Foreskin fibroblast (primary cell): ENCODE measurements at places on chromosomes 3 and 15.
A peak's percentile ranks its signal among the peaks of the same experiment; 100 is the strongest.

DNA sequence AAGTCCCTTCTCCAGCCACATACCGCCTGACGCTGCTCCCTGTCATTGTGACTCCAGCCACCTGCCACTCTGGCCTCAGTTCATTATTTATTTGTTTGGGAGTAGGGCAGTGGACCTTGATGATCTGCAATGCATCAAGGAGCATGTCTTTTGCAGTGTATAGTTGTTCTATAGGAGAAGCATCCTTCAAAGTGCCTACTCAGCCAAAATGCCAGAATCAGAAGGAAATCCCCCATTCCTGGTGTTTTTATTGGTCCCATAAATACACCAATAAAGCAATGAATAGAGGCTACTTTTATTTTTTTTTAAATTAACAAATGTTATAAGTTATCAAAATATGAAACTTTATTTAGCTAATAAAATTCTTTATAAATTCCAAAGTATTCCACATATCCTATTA lies 123.8 kb upstream of the NSMCE3 start:
- no peak for DNase-seq

- DNase-seq = no peak
Observed at GRCh38 chr15:22902046-22902445, 63.6 kb downstream of the NIPA2 start.

GRCh38 chr3:68060191-68060590 lies 405.8 kb upstream of the SUCLG2 start:
- DNase-seq = no peak

DNA sequence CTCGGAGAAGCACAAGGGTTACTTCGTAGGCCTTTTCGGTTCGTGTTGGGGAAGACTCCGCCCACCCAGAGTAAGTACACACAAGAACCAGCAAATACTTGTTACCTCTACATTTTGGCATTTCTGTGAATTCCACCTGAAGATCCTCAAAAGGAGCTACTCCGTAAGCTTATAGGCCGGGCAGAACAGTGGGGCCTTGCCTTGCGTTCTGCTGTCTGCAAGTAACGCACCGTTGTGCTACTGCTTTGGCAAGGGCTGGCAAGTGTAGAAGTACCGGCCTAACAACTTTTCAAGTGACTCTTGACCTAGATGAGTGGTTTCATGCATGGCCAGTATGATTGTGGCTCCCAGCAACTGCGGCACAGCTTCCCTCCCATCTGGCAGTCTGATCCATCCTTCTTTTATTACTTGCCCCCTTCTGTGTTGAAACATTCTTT lies 6.4 kb upstream of the DNAAF4 start:
- DNase-seq = no peak

DNA sequence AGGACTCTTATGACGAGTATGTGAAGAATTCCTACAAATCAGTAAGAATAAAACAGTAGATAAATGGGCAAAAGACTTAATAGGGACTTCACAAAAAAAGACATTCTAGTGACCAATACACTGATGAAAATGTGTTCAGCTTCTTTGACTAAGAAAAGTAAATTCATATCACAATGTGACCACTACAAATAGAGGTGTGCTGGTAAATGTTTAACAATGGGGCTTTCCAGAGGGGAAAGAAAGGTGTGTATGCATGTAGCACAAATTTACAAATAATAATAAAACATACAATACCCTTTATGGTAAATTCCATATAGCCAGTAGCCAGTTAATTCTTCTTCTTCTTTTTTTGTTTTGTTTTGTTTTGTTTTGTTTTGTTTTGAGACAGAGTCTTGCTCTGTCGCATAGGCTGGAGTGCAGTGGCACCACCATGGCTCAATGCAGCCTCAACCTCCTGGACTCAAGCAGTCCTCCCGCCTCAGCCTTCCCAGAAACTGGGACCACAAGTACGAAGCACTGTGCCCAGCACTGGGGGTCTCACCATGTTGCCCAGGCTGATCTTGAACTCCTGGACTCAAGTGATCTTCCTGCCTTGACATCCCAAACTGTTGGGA lies 17.5 kb upstream of the NMD3 start:
- no peak for DNase-seq

DNA sequence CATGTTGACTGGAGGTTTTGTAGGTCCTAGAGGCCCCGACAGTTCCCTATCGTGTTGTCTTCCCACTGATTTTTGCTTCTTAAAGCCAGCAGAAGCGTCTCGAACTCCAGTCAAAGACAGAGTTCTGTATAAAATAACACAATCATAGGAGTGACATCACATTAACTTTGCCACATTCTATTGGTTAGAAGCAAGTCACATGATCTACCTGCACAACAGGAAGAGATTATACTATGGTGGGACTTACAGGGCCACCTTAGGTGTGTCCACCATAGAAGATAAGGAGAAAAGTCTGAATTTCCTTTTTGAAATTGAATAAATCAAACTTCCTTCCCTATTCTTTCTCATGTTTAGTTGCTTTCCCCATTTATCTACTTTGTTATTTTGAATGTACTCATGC lies 365.5 kb downstream of the GRM7 start:
- no peak for DNase-seq

DNA sequence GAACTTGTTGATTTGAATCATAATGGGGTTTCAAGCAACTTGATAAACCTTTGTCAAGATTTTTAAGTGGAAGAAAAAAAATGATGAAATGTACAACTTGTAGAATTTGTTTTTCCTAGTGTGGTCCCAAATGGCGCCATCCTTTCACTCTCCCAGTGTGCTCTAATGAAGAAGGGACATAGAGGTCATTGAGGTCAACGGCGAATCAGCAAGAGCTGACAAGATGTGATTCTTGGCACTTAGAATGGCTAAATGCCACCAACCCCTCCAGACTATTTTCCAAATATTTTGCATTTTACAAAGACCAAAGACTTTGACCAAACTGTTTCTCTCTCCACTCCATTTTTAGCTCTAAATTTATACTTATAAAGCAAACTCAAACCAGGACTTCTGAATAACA lies 320.2 kb upstream of the MME start:
- no peak for DNase-seq

DNA sequence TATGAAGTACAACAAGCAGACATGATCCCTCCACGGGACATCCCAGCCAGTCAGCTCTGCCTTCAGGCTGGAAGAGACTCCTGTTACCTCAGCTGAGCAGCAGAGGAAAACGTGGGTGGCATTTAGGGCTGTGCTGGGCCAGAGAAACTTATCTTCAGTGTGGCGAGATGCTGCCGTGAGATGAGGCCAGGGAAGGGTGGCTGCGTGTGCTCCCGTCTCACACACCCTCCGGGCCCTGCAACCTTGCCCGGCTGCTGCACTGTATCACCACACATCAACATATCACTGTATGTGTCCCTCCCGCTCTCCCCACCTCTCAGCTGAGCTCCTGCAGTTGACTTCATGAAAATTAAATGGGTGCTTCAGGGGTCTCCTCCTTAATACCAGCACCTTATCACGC lies 23.4 kb downstream of the BMF start:
- DNase-seq = no peak

- no peak for DNase-seq
Observed at GRCh38 chr15:59259137-59259943, 52.7 kb downstream of the LDHAL6B start.

- DNase-seq = no peak
Observed at GRCh38 chr3:122898298-122898697, 103.4 kb downstream of the SLC49A4 start.

DNA sequence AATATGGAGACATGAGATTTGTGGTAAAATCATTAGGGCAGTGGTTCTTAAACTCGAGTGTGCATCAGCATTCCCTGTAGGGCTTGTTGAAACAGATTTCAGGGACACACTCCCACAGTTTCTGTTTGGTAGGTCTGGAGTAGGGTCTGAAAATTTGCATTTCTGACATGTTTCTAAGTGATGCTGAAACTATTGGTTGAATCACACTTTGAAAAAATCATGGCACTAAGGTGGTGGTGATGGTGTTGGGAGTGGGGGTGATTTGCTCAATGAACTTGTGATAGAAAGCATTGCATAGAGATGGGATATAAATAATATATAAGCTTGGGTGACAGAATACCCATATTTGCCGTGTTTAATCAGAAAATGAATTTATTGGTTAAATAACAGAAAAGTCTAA lies 11.3 kb downstream of the MITF start:
- no peak for DNase-seq

DNA sequence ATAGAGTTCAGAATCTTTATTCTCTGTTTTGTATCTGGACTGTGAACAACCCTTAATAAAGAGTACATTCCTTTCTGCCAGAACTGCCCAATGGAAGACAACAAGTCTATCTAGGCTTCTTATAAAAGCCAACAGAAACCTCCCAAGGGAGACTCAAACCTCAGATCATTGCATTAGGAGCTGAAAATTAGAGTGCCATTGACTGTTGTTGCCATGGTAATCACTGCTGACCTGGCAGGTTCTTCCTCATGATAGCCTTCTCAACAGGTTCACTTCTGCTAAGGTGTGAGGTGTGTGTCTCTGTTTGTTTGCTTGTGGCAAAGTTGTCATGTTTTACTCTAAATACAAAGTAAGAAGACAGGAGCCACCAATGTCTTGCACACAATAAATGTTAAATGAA lies 79.2 kb downstream of the TMEM108 start:
- no peak for DNase-seq

DNA sequence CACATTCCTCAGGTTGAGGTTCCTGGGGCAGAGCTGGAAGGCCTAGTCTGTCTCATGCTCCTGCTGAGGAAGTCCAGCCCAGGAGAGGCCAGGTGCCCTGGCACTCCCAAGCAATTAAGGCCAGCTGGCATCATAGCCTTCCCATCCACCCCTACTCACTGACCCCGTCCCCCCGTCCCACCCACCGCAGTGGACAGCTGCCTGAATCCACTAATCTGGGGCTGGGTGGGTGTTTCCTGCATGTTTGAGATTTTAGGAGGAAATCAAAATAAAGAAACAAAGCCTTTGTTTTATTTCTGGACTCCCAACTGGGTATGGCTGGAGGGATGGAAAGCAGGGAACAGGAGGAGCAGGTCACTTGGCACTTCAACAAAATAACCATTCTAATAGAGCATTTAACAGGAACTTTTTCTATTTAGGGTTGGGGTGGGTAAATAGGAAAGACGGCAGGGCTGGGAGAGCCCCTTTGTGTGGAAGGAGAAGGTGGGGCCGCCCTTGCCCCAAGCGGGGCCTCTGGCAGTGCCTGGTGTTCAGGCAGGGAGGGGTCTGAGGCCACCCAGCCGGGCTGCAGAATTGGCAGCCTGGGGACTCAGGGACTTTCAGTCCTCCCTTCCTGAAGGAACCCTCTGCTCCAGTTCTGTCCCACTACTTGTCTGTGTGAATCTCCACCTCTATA lies 8.5 kb downstream of the MRAS start:
- no peak for DNase-seq

GRCh38 chr15:100922192-100923040 lies 3.3 kb downstream of the LRRK1 start:
- no peak for DNase-seq

GRCh38 chr3:180093535-180093934 lies 56.8 kb upstream of the PEX5L start:
- no peak for DNase-seq

DNA sequence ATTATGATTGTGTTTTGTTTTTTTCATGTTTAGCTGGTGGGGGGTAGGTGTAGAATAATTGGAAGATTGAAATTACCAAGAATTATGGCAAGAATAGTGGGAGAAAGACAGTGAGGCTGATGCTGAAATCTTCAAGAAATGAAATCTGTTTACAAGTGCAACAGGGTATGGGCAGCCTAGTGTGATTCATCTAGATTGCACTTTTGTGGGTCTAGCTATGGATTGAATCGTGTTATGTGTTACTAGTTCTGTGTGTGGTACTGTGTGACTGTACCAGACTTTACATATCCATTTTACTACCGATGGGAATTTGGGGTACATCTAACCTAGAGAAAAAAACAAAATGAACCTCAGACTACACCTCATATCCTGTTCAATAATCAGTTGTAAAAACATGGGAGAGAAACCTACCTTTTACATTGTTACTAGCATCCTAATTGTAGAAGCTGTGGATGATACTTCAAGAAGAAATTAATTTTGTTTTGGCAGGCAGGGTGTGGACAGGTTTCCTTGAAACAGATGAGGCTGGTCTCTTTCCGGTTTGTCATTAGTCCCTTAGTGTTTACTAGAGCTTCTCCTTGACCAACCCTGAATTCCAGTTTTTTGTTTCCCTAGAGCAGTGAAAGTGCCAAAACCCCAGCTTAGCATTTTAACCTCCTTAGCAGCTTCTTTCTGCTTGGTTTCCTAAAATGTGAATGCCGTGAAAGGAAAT lies 47.9 kb downstream of the OPA1 start:
- DNase-seq = peak; percentile 7
